ENCODE measurements at places on chromosomes 5 and 9. TPM values are rescaled to one million over a fixed set of nuclear protein-coding genes. Genes with fewer than 3 reads are reported as not detected.

TLE1 gene
- 8.8 TPM for polyA plus RNA-seq

DNA sequence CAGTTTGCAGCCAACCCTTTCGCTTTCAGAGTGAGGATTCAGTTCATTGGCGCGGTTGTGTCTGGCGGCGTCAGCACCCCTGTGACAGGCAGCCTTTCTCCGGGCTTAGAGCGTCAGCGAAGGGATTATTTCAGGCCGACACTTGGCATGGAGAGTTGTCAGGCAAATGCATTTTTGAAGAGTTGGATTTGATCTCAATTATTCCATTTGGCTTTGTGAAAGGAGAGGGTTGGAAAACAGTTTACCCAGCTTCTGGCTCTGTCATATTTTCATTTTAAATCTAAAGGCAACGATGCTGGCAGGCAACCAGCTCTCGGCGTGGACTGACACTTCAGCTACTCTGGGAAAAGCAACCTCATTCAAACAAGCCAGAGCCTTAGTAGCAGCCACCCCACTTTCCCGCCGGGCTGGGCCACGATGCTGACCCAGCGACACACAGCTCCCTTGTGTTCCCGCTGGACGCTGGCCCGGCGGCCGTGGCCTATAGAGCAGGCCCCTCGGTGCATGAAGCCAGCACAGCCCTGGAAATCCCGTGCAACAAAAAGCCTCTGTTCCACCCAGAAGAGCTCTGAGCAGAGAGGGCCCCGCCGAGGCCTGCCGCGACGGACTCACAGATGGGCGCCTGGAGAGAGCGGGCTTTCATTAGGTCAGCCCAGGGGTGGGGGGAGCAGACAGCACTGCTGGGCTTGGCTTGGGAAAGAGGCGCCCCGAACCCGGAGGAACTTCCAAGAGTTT lies 28.9 kb upstream of the LPCAT1 start:
- no peak for DNase-seq

GRCh38 chr5:27598576-27598975 lies 560.2 kb upstream of the CDH9 start:
- DNase-seq = no peak

GRCh38 chr5:133794771-133795415 lies 173.5 kb downstream of the C5orf15 start:
- no peak for DNase-seq

GRCh38 chr5:79560771-79561524 lies 47.0 kb upstream of the HOMER1 start:
- no peak for DNase-seq

GABRA6 gene
- polyA plus RNA-seq = not detected

FYB1 gene
- polyA plus RNA-seq = 0.09 TPM

- DNase-seq = no peak
Observed at GRCh38 chr5:55327281-55327680, 19.5 kb downstream of the MTREX start.

GRCh38 chr5:150219142-150219541 lies 29.3 kb downstream of the SLC6A7 start:
- DNase-seq = no peak

DNA sequence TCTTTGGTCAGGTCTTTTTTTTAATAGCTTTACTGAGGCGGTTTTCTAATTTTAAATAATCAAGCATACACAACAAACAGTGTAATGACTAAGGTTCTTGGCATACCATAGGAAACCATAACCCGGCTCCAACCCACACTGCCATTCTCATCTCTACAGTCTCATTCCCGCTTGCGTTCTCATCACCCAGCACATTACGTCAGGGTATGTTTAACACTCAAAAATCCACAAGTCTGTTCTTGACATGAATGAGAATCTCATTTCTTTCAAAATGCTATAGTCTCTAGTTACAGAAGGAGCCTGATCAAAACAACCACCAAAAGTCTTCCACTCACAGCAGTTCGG lies 505 bp downstream of the C5orf34 start:
- DNase-seq = peak; percentile 26

DNA sequence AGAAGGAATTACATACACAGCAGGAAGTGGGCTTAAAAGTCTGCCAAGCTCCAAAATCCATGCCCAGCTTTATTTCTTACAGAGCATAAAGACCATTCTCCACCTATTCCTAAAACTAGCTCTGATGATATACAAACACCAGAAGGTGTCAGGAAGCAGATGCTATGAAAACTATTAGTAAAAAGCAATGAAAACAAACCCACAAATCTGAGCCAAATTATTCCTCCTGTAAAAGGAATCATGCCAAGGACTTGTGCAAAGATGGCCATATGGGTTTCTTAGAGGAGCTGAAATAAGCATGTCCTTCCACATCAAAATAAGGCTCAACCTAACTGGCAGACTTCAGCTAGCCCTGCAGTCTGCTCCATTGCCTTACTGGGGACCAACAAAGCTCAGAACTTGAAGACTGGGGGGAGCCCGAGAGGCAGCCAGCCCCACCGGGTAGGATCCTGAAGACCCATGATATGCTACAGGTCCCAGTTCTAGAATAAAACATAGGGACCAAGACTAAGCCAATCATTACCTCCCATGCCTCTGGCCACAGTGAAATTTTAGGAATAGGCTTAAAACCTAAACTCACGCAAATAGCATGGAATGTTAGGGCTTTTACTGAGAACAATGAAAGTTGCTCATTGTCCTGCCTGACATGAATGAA lies 42.8 kb upstream of the GABRP start:
- no peak for DNase-seq

FAM169A gene
- 0.48 TPM for polyA plus RNA-seq

DNA sequence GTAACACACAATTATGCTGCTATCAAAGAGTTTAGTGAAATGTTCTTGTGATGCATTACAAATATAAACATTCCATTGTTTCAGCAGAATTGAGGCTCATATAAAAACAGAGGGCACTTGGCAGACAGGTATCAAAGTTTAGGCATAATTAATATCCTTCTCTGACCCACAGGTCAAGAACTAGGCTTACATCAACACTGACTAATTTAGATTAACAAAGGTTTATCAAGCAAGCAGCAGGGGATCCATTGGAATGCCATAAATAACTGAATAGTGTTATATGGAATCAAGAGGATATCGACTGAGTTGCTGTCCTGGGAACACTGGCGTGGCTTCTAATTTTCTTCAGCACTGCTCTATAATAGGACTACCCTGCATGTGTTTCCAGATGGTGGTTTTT lies 414.5 kb upstream of the ARRDC3 start:
- no peak for DNase-seq

CBY3 gene
- polyA plus RNA-seq = not detected

- no peak for DNase-seq
Observed at GRCh38 chr5:135045488-135045887, 11.5 kb upstream of the PITX1 start.

PTPA gene
- 171 TPM for polyA plus RNA-seq

DNA sequence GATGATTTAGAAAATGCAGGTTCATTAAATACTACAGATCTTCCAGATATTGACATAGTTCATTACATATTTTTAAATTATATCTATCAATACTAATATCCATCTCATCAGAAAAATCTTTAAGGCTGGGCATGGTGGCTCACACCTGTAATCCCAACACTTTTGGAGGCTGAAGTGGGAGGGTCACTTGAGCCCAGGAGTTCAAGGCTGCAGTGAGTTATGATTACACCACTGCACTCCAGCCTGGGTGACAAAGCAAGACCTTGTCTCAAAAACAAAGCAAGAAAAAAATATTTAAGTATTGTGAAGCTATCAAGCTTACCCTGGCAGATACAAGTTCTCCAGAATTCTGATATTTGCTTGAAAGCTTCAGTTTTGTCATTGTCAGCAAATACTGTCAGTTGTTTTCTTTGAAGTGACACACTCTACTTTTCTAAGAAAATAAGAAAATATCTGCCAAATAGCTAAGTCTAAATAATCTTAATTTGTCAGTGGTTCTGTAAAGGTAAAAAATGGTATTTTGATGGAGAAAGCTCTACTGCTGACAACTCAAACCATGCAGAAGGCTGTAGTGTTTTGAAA lies 14.9 kb downstream of the LYRM7 start:
- no peak for DNase-seq

DAB2 gene
- polyA plus RNA-seq = 168 TPM

DNA sequence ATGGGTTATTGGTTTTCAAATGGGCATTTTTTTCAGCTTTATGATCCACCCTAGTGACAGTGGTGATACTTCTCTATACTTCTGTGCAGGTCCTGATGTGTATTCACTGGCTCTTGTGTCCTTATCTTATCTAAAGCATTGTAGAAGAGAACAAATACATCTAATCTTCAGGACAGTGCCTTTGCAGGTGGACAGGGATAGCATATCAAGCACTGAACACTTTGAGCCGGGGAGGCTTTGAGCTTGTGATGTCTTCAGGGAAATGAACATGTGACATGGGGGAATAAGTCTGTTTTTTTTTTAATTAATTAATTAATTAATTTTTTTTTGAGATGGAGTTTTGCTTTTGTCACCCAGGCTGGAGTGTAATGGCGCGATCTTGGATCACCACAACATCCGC lies 115.5 kb upstream of the KLF4 start:
- no peak for DNase-seq

- no peak for DNase-seq
Observed at GRCh38 chr9:74333384-74334032, 163.6 kb upstream of the RORB start.
